ENCODE measurements at places on chromosomes 5 and 9. TPM values are rescaled to one million over a fixed set of nuclear protein-coding genes. Genes with fewer than 3 reads are reported as not detected.

PCDHB7 gene
- total RNA-seq: not detected

GRCh38 chr9:98107926-98108325 lies 11.1 kb downstream of the TRIM14 start:
- H3K27me3 ChIP-seq: no peaks in the 10 kb centered on the region
- no peak for DNase-seq
- H3K4me3 ChIP-seq: peak overlapping the region; percentile 78
- peaks cover 30% of the 10 kb centered on the region for H3K36me3 ChIP-seq
- H3K4me1 ChIP-seq: peaks cover 79% of the 10 kb centered on the region

- DNase-seq: no peak
- H3K4me3 ChIP-seq: no peak overlapping the region
- no peaks in the 10 kb centered on the region for H3K36me3 ChIP-seq
- H3K27ac ChIP-seq: no peak overlapping the region
Measured at GRCh38 chr5:14467886-14468285, 113.7 kb upstream of the OTULINL start.

DNA sequence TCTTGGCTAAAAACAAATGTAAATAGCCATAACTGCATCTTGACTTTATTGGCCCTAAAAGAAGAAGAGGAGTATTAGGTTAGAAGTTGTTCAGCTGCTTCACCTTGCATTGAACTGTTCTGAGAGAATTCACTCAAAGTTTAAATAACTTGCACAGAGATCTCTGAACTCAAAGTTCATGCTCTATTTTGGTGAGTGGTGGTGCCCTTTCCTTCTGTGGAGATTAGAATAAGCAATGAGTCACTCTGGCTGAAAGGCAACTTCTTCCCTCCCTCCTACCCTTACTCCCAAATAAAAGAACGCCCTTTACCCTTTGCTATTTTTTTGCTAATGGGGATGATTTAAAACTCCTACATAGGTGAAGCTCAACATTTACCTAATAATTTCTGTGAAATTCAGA lies 48.9 kb downstream of the ERMP1 start:
- DNase-seq: no peak
- no peaks in the 10 kb centered on the region for H3K27me3 ChIP-seq
- H3K4me3 ChIP-seq: no peak overlapping the region
- peaks cover 21% of the 10 kb centered on the region for H3K4me1 ChIP-seq
- no peak overlapping the region for H3K27ac ChIP-seq

Data from activated T-cell treated with anti-CD3 and anti-CD28 coated beads, Interleukin-2, amount 50 U/mL, for 72 hours (primary cell).